ENCODE measurements at places on chromosomes 5 and 9. TPM values are rescaled to one million over a fixed set of nuclear protein-coding genes. Genes with fewer than 3 reads are reported as not detected.

The PHF24 gene
- 0.41 TPM for polyA plus RNA-seq

The FRRS1L gene
- 6.0 TPM for polyA plus RNA-seq

- no peak for DNase-seq
Observed at GRCh38 chr5:52760695-52761366, 26.9 kb upstream of the ITGA1 start.

DNA sequence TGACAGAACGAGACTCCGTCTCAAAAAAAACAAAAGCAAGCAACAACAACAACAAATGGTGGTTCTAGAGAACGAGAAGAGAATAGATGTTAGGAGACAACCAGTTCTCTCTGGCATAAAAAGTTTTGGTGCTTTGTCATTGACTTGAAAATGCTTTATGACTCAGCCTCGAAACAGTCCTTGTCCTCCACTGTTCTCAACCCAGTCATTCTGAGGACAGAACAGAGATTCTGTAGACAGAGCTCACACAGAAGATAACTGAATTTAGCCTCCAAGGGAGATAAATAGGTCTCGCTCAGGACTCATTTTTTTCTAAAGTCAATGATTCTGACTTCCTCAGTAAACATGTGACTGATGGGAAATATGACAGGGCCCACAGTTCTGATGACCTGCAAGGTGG is 76.0 kb upstream of the FSTL4 start:
- DNase-seq, result no peak

Measured in muscle of arm (tissue), 14 donors.